Peyer's patch (tissue), 4 donors: ENCODE measurements at places on chromosomes 7 and 10.

GRCh38 chr7:113179313-113179712 is 61.0 kb upstream of the SMIM30 start:
- DNase-seq, result no peak

- no peak for DNase-seq
These were observed 2.9 kb upstream of the MMP21 start for GRCh38 chr10:125778556-125778955.

DNA sequence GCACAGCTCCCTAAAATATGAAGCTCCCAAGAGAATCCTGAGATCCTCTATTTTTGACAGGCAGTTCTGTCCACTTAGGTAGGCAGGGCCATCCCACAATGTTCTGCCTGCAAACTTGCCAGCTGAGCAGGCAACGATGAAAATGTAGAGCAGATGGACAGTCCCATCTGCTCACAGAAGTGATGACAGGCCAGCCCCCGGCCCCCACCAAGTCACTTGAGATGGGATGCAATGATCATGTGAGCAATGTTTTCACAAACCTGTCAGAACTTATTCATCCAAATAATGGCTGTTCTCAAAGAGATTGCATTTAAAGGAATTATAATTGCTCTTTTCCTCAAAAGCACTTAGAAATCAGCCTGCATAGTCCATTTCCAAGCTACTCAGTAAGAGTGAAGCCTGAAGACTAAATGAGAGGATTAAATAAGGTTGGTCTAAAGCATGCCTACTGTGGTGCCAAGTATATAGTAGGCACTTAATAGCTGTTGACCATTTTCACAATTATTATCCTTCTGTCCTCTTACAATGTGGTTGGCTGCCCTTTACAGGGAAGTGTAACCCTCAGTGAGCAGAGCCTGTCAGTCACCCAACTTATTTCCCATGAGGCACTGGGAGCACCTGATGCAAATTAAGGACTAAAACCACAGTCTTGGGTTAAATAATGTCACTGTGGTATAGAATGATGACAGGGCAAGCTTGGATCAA is 301.2 kb downstream of the FGFR2 start:
- DNase-seq, result no peak

DNA sequence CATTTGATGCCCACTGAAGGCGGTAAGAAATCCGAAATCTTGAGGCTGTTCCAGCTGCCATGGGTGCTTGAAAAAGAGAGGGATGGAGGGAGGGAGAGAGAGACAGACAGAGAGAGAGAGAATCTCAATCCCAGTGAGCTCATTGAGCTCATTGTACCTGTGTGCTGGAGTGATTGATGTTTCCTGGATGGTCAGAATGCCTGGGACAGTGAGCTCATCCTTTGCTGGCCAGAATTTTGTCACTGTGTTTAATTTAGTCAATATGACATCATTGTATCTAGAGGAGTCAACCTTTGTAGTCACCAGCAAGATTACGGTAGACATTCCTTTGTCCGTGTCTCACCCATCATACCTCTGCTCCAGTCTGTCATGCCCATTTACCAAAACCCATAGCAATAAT is 625.4 kb upstream of the POM121L12 start:
- no peak for DNase-seq

DNA sequence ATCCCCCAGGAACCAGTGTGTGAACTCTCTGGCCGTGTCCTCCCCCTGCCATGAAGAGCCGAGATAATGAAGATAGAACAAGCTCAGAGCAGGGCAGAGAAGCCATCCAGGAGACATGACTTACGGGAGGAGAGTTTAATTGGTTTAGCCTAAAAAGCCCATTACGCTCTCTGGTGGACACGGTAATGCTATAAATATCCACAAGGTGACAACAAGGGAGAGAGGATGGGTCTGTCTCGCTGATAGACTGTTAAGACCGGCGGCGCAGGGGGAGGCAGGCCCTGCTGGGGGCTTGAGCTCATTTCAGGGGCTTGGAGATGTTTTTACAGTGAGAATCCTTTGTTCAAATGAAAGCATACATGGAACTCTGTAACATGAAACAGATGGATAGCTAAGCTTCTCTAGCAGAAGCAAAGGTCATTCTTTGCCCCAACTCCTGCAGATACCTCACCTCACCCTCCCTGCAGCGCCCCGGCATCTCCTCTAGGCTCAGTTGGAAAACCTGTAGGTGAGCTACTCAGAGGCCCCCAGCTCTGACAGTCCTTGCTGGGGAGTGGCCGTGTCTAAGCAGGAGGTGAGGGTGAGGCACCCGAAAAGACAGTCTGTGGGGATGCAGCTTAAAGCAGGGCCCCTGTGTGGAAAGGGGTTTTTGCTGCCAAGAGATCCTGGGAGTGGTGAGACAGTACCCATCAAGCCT is 40.8 kb upstream of the LOXL4 start:
- no peak for DNase-seq

DNA sequence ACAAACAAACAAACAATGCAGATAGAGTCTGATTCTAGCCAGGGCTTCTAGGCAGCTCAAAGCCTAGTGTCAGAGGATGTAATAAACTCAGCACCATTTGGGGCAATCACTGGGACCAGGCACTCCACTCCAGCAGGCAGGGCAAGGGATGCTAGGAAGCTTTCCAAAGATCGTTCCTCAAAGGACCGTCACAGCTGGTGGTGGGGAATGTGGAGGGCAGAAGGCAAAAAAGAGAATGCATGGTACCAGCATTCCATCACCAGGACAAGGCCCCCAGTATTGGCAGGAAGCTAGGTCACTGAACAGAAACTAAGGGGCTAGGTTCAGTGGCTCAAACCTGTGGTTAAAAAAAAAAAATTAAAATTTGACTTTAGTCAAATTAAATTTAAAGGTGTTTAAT is 94.2 kb downstream of the CUL2 start:
- DNase-seq, result no peak

- DNase-seq, result no peak
These were observed 942 bp downstream of the TRAPPC14 start for GRCh38 chr7:100157334-100158228.

DNA sequence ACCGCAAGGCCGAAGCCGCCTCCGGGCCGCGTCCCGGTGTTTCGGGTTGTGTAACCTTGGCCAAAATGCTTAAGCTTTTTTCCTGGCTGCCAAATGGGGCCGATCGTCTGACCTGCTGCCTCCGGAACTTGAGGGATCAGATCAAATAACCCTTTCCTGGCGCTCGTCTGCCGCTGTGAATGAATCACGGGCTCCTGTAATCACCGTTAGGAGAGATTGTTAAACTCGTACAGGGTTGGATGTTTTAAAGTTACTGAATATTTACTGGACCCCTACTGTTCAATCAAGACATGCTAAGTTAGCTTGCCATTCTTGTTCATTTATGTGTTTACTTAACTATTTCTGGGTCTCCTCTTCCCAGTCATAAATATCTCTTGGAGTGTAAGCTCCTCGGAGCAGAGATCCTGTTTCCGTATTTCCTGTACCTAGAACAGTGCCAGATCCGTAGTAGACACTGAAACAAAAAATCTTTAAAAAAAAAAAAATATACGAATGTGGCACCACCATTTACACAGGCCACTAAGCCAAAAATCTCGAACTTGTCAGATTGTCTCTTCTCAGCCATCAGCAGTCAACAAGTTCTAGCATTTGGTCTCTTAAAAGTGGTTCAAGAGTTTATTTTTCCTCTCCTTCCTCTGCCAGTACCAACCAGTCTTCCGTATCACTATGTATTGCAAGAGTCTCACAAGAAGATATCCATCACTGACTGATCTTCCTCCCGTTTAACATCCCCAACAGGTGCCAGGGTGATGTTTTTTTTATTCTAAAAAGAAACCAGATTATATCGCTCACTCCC is 650 bp upstream of the TM9SF3 start:
- no peak for DNase-seq

DNA sequence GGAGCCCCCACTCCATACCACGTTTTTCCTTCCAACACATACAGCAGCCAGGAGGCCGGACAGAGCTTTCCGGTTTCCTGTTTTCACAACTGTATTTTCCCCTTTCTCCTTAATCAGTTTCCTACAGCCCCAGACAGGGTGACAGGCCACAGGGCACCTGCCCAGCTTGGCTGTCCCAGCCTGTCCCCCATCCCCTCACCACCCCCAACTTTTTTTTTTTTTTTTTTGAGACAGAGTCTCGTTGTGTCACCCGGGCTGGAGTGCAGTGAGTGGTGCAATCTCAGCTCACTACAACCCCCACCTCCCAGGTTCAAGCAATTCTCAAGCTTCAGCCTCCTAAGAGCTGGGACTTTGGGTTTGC is 10.3 kb upstream of the HSPB1 start:
- no peak for DNase-seq

DNA sequence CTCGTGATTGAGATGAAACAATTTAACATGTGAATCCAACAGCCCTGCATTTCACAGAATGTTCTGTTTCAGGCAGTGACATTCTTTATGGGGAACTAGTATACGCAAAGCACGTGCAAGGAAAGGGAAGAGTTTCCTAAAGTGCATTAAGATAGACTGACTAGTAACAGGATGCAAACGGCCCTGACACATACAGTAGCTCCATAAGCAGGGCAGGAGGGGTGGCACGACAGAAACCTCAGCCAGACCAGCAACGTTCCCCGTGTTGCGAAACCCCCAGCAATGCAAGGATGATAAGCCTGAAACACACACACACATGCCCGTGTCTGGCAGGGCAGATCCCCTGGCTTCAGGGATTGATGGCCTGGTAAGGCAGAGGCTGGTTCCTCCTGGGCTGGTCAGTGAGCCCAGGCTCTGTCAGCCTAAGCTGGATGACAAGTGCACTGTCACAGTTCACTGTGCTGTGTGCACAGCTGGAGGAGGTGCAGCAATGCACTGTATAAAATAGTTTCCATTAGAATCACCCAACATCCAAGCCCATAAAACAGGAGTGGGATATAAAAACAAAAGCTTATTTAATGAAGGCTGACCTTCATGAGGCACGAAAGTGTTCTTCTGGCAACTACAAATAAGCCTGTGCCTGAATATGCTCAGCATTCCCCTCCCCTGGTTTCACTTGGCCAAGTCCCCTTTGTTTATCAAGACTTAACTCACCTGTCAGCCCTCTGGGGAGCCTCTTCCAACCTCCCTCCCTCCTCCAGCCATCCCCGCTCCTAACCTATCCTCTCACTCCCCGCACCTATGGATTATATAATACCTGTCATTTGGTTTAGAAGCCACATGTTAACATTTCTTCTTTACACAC is 88.8 kb downstream of the GSAP start:
- no peak for DNase-seq

GRCh38 chr10:97748116-97748515 is 11.2 kb downstream of the ZFYVE27 start:
- no peak for DNase-seq

DNA sequence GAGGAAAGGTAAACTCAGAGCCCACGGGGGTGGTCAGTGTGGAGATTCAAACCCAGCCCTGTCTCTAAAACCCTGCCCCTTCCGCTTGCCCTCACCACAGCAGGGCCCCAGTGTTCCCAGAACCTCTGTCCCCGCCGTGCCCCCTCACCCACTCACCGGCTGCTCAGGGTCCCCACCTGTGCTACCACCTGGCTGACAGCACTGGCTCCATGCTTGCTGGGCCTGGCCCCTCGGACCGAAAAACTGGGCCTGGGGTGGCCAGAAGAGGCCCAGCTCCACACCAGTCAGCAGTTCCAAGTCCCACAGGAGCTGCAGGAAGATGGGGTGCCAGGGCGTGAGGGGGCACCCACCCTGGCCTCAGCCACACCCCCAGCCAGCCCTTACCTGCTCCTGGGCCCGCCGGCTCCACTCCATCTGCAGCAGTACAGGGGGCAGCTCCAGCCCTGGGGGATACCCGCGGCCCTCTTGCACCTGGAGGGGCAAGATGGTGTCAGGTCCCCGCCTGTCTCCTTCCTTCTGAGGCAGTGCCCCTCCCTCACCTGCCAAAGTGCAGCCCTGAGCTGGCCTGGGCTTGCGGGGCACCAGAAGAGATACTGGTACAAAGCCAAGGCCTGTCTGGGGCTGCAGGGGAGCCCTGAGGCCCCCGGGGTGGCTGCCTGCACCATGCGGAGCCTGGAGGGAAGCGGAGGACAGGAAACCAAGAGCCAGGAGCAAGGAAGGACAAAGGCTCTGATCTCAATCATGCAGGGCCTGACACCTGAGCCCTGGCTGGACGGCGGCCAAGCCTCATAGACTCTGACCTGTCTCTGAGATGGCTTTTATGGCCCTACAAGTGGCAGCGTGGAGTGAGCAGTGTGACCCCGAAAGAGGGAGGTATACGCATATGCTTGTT is 11.7 kb downstream of the ATP6V1F start:
- peak; percentile 93 for DNase-seq

DNA sequence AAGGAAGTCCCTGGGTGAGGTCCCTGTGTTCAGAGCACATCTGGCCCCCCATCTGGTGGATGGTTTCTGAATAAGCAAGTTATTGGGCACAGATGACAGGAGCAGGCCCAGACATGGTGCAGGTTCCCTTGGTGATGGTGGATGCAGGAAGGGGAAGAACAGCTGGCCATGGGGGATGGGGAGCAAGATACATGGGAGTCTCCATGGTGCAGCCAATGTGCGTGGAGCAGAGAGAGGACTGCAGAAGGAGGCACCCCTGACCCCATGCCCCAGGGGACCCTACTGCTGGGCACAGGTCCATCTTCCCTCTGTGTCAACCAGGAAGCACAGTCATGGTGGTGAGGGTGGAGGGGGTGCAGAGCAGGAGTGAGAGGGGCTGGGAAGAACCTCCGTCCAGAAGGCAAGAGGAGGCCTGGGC is 43.8 kb upstream of the RABGEF1 start:
- DNase-seq, result no peak
